ENCODE measurements at places on chromosomes 16 and 17. TPM values are rescaled to one million over a fixed set of nuclear protein-coding genes. Genes with fewer than 3 reads are reported as not detected.

The MT3 gene
- not detected for total RNA-seq

The PCGF2 gene
- 3.7 TPM for total RNA-seq

The ATMIN gene
- 38.3 TPM for total RNA-seq

DNA sequence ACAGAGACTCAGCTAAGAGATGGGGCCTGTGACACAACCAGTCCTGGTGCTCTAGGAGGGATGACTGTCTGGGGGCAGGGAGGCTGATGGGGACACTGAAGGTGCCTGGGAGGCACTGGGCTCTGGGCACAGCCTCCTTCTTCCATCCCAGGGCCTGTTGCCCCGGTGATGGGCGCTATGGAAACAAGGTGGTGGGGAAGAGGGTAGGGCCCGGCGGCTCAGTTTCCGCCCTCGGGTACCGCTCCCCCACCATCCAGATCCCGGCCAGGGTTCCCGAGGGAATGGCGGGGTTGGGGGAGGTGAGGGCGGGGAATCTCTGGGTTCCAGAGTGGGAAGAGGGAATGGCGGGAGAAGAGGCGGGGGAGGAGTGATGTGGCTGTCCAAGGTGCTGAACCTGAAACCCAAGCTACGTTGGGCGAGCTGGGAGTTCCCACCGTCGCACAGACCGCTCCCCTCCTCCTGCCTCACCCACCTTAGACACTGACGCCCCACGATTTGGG, 981 bp downstream of the KCNH4 start:
- peak; percentile 61 for DNase-seq

- no peak for DNase-seq
These were observed 20.0 kb upstream of the ZFHX3 start for GRCh38 chr16:73067671-73068540.

DNA sequence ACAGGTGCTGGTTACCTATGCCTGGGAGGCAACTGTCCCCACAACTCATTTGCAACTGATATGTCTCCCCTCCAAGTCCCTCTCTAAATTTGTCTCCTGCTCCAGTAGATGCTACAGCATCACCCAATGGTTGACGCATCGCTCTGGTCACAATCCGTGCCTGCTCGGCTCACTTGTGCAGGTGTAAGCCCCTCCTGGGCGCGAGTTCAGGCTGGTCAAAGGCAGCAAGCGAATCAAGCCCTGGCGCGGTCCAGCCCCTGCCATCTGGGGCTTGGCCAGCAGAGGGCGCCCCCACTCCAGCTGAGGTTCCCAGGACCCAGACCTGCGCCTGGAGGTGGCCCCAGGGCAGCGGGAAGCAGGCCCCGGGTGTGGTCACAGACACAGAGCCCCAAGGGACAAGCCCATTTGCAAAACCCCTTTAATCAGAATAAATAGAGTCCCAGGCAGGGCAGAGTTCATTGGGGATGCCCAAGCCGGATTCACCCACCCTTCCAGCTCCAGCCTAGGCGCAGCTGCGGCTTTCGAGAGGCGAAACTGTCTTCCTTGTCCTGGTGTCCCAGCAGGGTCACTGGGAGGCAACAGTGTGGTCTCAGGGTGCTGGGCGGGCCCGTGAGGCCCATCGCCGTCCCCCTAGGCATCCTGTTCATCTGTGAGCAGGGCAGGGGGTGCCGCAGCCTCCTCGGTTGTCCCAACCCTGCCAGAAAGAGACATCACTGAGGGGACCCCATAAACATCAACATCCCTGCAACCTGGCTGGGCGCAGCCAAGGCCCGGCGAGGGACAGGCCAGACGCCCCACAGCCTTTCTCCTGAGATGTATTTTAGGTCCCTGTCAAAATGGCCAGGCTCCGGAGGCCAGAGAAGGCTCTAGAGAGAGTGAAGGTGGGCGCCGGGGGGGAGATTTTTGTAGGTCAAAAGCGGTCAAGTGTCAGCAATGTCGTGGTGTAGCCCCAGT, 15.8 kb downstream of the TMC6 start:
- DNase-seq = peak; percentile 70

DNA sequence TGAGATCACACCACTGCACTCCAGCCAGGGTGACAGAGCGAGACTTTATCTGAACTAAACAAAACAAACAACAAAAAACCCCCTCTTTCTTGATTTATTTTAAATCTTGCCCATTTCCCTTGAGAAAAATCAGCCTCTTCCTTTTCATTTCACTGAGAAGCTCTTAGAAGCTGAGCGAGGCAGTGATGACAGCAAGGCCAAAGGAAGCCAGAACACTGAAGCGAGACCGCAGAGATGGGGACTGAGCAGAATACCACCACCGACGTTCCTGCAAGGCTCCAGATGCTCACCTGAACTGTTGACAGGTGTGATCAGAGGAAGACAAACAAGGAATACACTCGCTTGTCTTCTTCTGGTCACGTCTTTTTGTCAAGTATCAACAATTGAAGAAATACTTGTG, 30.5 kb upstream of the IRF8 start:
- no peak for DNase-seq

DNA sequence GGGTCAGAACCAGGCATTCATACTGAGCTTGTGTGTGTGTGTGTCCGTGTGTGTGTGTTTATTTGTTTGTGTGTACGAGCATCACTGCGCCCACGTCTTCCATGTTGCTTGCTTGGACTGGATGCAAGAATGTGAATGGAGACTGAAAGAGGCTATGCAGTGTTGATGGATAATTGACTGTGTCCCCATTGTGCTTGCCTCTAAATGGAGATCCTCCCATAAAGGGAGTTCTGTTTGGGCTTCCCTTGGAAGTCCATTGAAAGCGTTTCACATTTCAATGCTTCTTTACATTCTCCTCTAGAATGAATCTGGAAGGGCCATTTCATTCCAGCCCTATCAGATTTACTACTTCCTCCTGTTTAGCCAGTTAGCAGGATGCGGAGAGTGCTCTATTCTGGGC, 124.0 kb downstream of the GP2 start:
- DNase-seq = no peak
